ENCODE measurements at places on chromosomes 4 and X.

DNA sequence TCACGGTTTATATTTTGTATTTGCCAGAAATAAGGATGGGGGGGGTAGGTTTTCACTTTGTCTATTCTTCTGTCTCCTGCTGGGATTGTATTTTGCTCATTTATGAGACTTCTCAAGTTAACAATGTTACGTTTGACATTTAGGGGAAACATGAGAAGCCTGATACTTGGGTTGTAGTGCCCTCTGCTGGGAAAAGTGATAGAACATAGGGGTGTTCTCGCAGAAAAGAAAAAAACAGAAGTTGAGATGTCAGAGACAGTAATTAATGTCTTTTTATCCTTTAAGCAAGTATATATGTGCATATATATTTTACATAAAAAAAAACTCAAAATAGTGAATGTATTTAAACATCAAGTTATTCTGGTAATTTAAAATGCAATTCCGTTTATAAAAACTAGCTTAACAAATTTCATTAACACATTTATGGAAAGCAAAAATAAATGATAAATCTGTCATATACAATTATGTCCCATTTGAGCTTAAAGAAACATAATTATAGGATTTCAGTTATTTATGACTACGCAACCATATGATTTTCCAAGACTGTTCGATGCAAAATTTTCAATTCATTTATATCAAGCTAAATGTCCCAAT is 46.0 kb upstream of the TMPRSS11F start:
- DNase-seq, result no peak

GRCh38 chr4:138090150-138090917 is 151.8 kb downstream of the SLC7A11 start:
- DNase-seq, result peak; percentile 79

- DNase-seq, result no peak
Observed at GRCh38 chr4:25050370-25051078, 19.8 kb upstream of the LGI2 start.

DNA sequence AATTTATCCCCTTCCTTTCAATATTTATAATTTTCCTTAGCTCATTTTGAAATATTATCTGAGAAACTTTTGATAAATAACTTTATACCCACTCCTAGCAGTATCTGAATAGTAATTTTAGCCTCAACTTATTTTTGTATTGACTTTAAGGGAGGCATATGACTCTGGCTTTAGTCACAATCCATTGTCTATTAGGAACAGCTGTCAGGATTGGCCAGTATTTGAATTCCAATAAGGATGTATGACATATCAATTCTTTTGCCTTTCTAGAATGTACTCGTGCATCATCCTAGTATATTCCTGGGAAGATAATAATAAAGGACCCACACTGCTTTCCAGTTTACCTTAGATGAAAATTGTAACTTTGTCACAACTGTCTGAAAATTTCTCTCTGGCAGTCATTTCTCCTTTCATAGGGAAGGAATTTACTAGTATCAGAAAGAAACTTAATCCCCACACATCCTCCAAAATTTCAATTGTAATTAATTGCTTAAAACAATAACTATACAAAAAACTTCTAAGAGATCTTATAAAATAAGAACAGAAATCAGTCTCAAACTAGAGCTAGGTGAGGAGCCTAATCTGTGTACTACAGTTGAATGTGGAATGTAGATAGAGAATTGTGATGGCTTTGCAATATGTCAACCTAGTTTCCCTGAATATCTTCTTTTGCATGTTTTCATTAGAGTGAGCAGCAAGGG is 121.0 kb upstream of the EPHA5 start:
- no peak for DNase-seq

GRCh38 chr4:1406394-1406980 is at the start of gene NKX1-1:
TSS of gene NKX1-1 (minus strand) at chr4:1406442. CDS start at chr4:1406442, 0 bp downstream.
- no peak for DNase-seq

GRCh38 chr4:159384632-159385031 is 281.8 kb downstream of the RAPGEF2 start:
- no peak for DNase-seq

DNA sequence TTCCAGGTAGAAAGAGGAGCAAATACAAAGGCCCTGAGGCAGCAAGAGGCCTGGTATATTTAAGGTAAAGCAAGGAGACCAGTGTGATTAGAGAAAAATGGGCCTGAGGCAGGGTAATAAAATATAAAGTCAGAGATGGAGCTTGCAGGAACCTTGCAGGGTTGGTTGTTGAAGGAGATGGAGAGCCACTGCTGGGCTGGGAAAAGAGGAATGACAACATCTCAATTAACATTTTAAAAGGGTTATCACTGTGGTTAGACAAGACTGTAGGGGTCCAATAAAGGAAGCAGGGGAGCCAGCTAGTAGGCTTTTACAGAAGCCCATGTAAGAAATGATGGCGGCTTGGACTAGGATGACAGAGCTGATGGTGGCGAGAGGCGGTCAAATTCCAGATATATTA is 205.5 kb upstream of the MBNL3 start:
- no peak for DNase-seq

GRCh38 chr4:42149004-42149403 is 3.5 kb downstream of the BEND4 start:
- DNase-seq, result no peak

DNA sequence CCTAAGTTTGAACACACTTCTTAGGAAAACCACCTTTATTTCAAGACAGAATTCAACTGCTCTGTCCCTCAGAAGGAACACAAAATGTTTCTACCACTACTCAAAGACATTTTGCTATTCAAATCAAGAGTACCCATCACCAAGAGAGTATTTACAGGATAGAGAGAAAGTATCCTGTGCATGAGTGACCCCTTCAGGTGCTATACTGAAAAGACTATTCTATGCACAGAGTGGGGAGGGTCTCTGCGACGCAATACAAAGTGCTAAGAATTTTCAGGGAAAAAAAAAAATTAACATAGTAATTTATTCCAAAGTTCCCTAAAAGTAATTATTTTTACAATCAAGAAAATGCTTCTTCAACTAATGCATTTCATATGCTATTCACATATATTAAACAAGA is 346.4 kb upstream of the FAM241A start:
- peak; percentile 64 for DNase-seq

DNA sequence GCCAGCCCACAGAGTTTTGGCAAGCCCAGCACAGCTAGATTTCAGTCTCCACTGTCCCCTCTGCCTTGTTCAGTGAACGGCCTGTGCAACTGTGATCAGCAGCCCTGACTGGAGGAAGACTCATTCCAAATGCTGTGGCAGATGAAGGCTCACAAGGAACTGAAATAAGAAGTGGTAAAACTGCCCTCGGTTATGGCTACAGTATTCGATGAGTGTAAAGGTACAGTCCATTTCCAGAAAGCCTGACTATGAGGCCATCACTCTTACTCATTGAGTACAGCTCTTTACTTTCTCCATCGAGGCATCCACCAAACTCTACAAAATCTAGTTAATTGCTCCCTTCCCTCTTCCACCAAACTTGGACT is 69.1 kb downstream of the RHOH start:
- DNase-seq, result no peak

All from NCI-H526 (cell line).